NCI-H187 (cell line): ENCODE measurements at places on chromosomes 4 and X.

- no peak for DNase-seq
Measured at GRCh38 chr4:61182915-61183314, 17.2 kb upstream of the ADGRL3 start.

DNA sequence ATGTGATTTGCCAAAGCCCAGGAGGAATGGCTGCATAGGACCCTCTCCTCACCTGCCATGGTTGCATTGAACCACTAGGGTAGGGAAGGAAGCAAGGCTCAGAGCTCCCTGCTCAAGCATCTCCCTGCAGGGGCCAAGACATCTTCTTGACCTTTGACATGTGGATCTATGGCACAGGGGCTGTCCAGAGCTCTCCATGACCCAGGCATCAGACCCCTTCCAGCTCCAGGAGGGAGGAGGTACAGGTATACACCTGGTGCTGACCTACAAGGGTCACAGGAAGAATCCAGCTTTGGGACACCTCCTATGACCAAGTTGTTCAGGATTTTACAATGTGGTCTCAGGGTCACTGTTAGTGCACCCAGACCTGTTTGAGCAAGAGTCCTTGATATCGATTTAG lies 23.2 kb upstream of the ASMTL start:
- DNase-seq: no peak

- no peak for DNase-seq
Measured at GRCh38 chr4:171602638-171603355, 210.4 kb upstream of the GALNTL6 start.

DNA sequence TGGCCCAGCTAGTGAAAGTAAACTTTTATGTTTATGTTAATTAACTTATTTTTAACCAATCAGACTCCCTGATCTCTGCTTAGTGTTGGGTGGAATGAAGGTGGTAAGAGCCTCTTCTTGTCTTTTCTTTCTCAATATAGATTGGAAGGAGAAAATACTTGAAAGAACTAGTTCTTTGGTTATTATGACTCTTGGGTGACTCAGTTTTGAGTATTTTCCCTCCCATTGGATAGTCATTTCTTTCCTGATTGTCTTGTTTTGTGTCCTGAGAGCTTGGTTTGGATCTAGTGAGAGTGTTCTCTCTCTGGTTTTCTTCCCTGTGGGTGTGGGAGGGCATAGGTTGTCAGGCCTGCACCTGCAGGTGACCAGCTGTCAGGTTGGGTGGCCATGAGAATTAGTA lies 172.0 kb upstream of the GLRA2 start:
- DNase-seq: no peak

DNA sequence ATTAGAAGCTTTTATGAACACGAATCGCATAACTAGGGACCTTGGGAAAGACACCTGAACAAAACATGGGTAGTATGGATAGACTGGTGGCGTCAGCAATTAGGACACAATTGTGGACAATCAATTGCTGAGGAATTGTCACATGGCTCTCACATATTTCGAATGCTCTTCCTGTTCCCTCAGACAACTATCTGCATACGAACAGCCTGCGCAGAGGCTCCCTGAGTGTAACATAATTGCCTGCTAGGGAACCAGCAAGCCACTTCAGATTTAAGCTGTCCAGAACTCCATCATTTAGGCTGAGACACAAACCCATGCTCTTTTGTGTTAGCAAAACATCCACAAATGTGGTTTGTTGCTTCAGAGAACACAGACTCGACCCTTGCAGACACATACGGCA lies 160.8 kb downstream of the MGST2 start:
- DNase-seq: peak; percentile 54

DNA sequence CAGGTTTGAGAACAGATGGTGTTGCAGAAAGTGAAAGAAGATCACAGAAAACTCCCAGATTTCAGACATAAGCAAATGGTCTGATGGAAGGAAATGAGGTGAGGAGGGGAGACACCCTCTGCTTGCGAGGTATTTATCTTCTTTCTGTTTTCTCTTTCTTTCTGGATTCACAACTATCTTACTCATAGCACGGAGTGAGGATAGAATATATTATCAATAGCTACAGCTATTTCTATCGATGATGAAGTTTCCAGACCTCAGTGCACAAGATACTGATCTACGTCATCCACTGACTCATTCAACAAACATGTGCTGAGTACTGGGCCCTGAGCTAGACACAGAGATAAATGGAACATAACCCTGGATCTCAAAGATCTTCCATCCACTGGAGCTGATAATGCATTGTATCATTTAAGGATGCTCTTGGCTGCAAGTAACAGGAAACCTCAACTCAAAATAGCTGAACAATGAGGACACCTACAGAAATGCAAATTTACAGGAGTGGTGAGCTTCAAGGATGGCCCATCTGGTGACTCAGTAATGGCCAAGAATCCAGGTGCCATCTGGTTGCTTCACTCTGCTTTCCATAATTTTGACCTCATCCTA lies 21.2 kb downstream of the SLC2A9 start:
- no peak for DNase-seq

GRCh38 chrX:132636080-132636479 lies 147.2 kb upstream of the MBNL3 start:
- no peak for DNase-seq

DNA sequence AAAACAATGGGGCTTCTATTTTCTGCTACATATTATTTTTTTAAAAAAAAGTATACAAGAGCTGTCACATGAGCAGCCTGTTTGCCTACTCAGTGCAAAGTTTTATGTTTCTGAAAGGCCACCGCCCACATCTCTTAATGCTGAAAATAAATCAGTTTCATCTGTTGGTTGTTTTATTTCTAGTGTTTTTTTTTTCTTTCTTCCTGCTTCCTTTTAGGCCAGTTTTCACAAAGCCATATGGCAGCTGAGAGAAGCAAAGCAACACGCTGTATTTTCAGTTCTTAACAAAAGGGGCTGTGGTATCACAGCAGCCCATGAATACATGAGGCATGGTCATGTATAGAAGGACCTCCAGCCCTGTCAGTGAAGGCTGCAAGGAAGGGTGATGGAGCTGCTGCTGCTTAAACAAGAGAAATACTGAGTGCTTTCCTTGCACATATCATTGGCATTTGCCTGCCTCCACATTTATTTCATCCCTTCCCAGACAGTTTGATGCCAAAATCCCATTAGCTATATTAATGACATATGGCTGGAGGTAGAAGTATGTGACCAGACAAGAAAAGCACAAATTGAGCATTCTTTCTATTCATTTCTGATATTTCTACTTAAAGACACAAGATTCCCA lies 172.5 kb downstream of the PCDH18 start:
- no peak for DNase-seq

- DNase-seq: no peak
Measured at GRCh38 chr4:129264008-129264657, 168.2 kb downstream of the C4orf33 start.

- DNase-seq: no peak
Measured at GRCh38 chr4:73869130-73870055, at the start of gene CXCL1. Gene CXCL1, plus strand, starts transcription at chr4:73869393. Its CDS starts 78 bp downstream, at chr4:73869471.

DNA sequence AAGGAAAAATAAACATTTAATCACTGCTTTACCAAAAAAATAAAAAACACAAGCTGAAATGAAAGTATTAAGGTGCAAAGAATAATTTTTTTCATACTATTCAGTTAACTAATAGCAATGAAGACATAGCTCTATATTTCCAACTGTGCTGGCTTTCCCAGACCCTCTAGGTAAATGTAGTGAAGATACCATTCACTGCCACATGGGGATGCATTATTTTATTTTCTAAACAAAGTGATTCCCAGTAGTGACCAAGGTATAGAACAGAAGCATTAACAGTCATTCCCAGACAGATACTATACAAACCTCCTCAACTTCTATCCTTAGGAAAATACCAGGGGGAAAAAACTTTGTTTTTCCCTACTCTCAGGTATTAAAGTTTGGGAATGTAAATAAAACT lies 39.4 kb downstream of the ANTXR2 start:
- DNase-seq: no peak

- DNase-seq: no peak
Measured at GRCh38 chrX:10904220-10904619, 206.9 kb upstream of the HCCS start.

DNA sequence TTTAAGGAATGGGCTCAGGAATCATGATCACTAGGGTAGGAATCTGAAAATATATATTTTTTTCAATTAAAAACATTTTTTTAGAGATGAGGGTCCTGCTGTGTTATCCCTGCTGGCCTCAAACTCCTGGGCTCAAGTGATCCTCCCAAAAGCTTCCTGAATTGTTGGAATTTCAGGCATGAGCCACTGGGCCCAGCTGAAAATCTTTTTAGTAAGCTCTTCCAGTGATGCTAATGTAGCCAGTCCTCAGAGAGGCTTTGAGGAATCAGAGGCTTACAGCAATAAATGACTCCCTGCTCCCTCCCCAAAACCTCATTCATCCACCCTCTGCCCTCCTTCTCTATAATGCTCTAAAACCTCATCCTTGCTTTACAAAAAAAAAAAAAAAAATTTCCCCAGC lies 129.5 kb downstream of the ZIC3 start:
- DNase-seq: no peak

DNA sequence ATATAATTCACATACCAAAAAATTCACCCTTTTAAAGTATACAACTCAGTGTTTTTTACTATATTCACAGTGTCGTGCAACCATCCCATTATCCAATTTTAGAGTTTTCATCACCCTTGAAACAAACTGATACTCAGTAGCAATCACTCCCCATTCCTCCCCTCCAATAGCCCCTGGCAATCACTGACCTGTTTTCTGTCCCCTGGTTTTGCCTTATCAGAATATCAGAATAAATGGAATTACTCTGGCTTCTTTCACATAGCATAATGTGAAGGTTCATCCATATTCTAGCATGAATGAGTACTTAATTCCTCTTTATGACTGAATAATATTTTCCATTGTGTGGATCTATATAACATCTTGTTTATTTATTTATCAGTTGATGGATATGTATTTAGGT lies 153.2 kb downstream of the AASDH start:
- no peak for DNase-seq

- DNase-seq: no peak
Measured at GRCh38 chr4:137384476-137384875, 147.8 kb downstream of the PCDH18 start.

DNA sequence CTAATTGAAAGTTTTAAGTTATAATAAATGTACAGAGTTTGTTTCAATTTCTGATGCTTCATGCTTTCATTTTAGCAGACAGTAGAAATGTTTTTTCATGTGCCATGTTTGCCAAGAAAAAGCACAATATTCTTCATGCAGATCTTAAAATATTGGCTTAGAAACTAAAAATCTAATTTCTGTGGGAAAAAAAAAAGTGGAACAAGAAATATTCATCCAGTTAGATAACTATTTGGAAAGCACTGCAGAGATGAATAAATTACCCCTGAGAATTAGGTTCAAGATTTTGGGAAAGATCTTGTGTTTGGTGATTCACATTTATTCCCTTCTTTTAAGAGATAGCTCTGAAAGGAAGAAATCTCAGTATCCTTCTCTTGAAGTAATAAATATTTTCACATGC lies 912.5 kb downstream of the C4orf33 start:
- DNase-seq: no peak

DNA sequence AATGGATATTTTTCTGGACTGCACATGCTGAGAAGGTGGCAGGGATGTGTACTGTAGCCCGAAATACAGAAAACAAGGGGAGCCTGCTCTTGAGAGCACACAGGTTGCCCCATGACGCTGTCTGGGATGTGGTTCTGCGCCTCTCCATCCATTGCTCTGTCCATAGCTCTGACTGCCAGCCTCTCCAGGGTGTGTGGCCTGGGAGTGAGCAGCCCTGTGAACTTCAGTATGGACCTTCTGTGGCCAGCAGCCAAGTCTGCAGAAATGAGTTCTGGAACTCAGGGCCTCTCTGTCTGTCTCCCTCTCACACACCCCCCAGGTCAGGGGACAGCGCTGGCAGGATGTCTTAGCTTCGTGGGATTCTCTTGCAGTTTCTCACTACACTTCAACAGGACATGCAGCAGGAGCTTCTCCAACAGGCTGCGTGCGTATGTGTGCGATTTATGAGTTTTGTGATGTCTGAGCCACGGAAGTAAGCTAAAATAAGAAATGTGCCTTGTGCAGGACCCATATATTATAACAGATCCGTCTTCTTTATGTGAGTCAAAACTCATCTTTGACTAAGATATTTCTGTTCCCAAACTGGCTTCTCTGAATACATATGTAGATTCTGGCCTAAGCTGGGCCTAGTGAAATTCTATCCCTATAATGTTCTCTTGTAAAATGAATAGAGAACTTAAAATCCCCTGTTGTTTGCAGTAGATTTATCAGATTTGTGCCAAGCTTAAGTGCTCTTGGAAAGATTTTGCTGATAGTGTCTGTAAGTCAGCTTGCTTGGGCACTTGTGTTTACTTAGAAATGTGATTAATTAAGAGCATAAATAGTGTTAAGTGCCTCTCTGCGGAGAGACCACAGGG lies 40.0 kb downstream of the PROM1 start:
- DNase-seq: no peak

- DNase-seq: no peak
Measured at GRCh38 chr4:66766557-66766956, 778.7 kb downstream of the CENPC start.

DNA sequence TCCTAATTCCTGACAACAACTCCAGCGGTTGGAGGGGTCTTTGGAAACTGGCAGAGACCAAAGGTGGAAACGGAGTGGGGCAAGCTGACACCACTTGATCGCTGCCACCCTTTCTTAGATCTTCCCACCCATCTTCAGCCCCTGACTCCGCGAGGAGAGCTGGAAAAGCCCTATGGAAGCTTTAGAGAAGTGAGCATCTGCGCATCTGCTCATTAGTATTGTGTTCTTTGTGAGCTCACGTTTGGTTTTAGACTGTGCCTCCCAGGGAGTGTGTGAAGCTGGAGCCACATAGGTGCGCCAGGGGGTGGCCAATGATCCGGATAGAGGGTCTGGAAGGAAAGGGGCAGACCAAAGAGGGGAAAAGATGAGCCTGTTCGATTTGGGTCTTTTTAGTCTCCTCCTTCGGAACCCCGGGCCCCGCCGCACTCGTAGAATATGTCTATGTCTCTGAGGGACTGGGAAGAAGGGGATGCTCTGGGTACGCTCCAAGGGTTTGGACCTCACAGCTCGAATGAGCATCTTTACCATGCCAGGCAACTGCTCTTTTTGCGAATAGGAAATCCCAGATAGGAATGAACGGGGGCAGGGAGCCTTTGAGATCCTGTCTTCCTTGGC lies 578 bp upstream of the DKK2 start:
- no peak for DNase-seq

GRCh38 chrX:12080265-12080664 lies 58.0 kb upstream of the FRMPD4 start:
- DNase-seq: no peak

DNA sequence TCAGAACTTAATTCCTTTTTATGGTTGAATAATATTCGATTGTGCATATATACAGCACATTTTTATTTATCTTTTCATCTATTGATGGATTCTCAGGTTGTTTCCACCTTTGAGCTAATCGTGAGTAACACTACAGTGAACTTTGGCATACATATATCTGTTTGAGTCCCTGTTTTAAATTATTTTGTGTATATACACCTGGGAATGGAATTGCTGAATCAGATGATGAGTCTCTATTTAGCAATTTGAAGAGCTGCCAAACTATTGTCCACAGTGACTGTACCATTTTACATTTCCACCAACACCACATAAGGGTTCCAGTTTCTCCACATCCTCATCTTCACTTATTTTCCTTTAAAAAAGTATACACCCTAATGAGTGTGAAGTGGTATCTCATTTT lies 166.2 kb upstream of the FGF13 start:
- DNase-seq: no peak

GRCh38 chr4:47012676-47013075 lies 18.7 kb upstream of the GABRB1 start:
- DNase-seq: no peak
